PC-3 (cell line): ENCODE measurements at places on chromosomes 13 and 19.
A peak's percentile ranks its signal among the peaks of the same experiment; 100 is the strongest.

GRCh38 chr19:16066611-16067104 is 9.6 kb upstream of the TPM4 start:
- H3K36me3 ChIP-seq, result peaks cover 8% of the 10 kb centered on the region
- H3K4me1 ChIP-seq, result peaks cover 30% of the 10 kb centered on the region
- H3K27ac ChIP-seq, result peak overlapping the region; percentile 98
- DNase-seq, result peak; percentile 80

DNA sequence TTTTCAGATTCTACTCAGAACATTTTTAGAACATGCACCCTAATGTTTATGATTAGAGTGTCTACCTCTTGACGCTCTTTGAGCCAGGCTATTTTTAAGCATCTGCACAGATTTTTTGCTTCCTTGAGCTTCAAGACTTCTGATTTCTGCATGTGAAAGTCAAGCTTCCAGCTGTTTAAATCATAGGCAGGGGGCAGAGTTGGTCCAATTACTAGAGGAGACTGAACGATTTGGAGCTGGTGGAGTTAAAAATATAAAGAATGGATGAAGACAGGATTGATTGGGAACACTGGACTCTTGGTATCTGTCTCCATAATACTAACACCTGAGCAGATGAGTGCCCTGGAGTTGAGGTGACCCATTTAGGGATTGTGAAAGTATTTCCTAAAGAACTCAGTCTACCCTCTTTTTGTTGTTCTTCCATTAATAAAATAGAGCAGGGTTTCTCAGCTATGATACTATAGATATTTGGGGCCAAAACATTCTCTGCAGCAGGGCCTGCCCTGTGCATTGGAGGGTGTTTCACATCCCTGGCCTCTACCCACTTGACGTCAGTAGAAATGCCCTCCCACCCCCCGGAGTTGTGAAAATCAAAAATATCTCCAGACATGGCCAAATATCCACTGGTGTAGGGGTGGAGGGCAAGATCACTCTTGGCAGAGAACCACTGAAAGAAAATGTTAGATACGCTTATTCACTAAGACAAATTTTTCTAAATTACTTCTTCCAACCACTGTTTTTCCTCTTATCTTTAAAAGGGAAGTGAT is 160.1 kb downstream of the COG6 start:
- H3K36me3 ChIP-seq, result no peaks in the 10 kb centered on the region
- peak; percentile 13 for DNase-seq
- H3K4me3 ChIP-seq, result no peak overlapping the region
- no peaks in the 10 kb centered on the region for H3K4me1 ChIP-seq
- H3K27ac ChIP-seq, result no peak overlapping the region

- H3K4me1 ChIP-seq, result 0 out of 2 replicates have a peak, but pooled peaks cover 9% of the 10 kb centered on the region
- no peaks in the 10 kb centered on the region for H3K36me3 ChIP-seq
- 0 out of 2 replicates have a peak, but pooled peaks cover 9% of the 10 kb centered on the region for H3K27me3 ChIP-seq
Observed at GRCh38 chr19:29491491-29491890, 34.3 kb upstream of the VSTM2B start.

- DNase-seq, result peak; percentile 82
- peak overlapping the region; percentile 73 for H3K27ac ChIP-seq
- H3K4me3 ChIP-seq, result peak overlapping the region; percentile 96
- peaks cover 24% of the 10 kb centered on the region for H3K36me3 ChIP-seq
- H3K27me3 ChIP-seq, result no peaks in the 10 kb centered on the region
- H3K4me1 ChIP-seq, result peaks cover 25% of the 10 kb centered on the region
Observed at GRCh38 chr19:19034204-19034624, 811 bp downstream of the ARMC6 start.

DNA sequence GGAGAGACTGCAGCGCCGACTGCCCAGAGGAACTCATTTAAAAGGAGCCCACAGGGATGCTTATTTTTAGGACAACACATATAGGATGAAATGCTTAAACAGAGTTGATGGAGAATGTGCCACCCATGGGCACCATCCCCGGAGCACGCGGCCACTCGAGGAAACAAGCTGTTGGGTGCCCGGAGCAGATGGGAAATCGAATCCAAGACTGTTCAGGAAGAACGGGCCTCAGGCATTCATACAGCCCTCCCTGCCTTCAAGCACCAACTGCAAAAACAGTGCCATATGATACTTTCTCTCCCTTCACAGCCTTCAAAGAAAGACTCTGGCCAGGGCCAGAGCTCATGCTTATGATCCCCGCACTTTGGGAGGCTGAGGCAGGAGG is 40.2 kb downstream of the RAB20 start:
- DNase-seq, result no peak
- H3K36me3 ChIP-seq, result no peaks in the 10 kb centered on the region
- H3K4me3 ChIP-seq, result no peak overlapping the region
- peaks cover 18% of the 10 kb centered on the region for H3K4me1 ChIP-seq
- no peaks in the 10 kb centered on the region for H3K27me3 ChIP-seq
- H3K27ac ChIP-seq, result no peak overlapping the region

- H3K4me3 ChIP-seq, result no peak overlapping the region
- no peaks in the 10 kb centered on the region for H3K4me1 ChIP-seq
- peak; percentile 96 for DNase-seq
- H3K27me3 ChIP-seq, result no peaks in the 10 kb centered on the region
- no peaks in the 10 kb centered on the region for H3K36me3 ChIP-seq
- H3K27ac ChIP-seq, result no peak overlapping the region
Observed at GRCh38 chr19:53792721-53793433, 31.2 kb downstream of the NLRP12 start.

DNA sequence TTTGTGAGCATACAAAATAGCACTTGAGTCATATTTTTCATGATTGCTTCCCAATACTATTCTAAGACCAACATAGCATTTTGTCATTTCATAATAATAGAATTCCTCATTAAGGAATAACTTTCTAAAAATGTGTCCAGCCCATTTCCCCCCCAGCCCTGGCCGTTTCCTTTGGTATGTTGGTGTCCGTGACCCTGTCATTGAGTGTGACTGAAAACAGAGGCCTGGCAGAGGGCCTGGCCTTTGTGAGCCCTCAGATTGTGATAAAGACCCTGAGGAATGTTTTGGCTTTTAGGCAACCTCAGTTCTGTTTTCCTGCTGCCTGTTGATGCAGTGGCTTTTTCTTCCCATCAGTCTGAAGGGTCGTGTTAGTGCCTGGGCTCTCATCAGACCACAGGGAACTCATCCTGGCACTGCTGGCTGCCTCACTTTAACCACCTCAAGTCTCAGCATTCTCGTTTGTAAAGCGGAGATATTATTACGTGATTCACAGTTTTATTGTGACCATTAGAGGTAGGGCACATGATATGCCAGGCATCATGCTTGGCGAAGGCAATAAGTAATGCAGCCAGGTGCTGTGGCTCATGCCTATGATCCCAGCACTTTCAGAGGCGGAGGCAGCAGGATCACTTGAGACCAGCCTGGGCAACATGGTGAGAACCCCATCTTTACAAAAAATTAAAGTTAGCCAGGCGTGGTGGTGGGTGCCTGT is 13.8 kb downstream of the SPINT2 start:
- H3K4me1 ChIP-seq, result peaks cover 31% of the 10 kb centered on the region
- H3K4me3 ChIP-seq, result peak overlapping the region; percentile 46; the same call in 1 of the 2 replicates
- H3K36me3 ChIP-seq, result peaks cover 9% of the 10 kb centered on the region
- peak overlapping the region; percentile 65 for H3K27ac ChIP-seq
- peak; percentile 17 for DNase-seq
- H3K27me3 ChIP-seq, result no peaks in the 10 kb centered on the region

GRCh38 chr13:68697551-68697950 is 1410.1 kb upstream of the ATXN8OS start:
- no peaks in the 10 kb centered on the region for H3K27me3 ChIP-seq
- no peaks in the 10 kb centered on the region for H3K36me3 ChIP-seq
- H3K4me1 ChIP-seq, result no peaks in the 10 kb centered on the region
- no peak overlapping the region for H3K27ac ChIP-seq
- no peak overlapping the region for H3K4me3 ChIP-seq
- DNase-seq, result no peak

- H3K4me3 ChIP-seq, result no peak overlapping the region
- no peaks in the 10 kb centered on the region for H3K27me3 ChIP-seq
- no peaks in the 10 kb centered on the region for H3K36me3 ChIP-seq
- DNase-seq, result peak; percentile 59
- H3K4me1 ChIP-seq, result peaks cover 26% of the 10 kb centered on the region
- peak overlapping the region; percentile 41 for H3K27ac ChIP-seq
Observed at GRCh38 chr13:28750187-28751045, 31.6 kb upstream of the SLC46A3 start.

- no peak overlapping the region for H3K27ac ChIP-seq
- H3K27me3 ChIP-seq, result no peaks in the 10 kb centered on the region
- H3K4me3 ChIP-seq, result no peak overlapping the region
- no peak for DNase-seq
- H3K36me3 ChIP-seq, result peaks cover 25% of the 10 kb centered on the region
Observed at GRCh38 chr13:112561478-112561877, 26.5 kb downstream of the TUBGCP3 start.

- no peaks in the 10 kb centered on the region for H3K4me1 ChIP-seq
- DNase-seq, result no peak
- no peaks in the 10 kb centered on the region for H3K36me3 ChIP-seq
Observed at GRCh38 chr19:5889288-5889971, 14.2 kb downstream of the NDUFA11 start.

DNA sequence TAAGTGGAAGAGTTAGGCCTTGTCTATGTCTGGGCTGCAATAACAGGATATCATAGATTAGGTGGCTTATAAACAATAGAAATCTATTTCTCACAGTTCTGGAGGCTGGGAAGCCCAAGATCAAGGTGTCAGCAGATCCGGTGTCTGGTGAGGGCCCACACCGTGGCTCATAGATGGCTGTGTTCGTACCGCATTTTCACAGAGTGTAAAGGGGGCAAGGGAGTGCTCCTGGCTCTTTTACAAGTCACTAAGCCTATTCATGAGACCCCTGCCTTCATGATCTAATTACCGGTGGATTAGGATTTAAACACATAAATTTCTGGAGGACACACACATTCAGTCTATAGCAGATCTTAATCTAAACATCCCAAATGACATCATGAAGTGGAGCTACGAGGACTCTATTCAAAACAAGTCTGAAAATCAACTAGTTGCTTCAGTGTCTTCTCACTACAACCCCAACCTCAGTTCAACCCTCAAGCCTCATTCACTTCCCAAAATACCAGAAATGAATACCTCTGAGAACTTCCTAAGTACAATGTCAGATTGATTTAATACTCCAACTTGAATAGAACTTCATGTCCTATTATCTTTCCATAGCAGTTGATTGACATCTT is 23.5 kb downstream of the ENOX1 start:
- no peak for DNase-seq
- no peaks in the 10 kb centered on the region for H3K36me3 ChIP-seq
- no peaks in the 10 kb centered on the region for H3K27me3 ChIP-seq
- no peak overlapping the region for H3K27ac ChIP-seq

DNA sequence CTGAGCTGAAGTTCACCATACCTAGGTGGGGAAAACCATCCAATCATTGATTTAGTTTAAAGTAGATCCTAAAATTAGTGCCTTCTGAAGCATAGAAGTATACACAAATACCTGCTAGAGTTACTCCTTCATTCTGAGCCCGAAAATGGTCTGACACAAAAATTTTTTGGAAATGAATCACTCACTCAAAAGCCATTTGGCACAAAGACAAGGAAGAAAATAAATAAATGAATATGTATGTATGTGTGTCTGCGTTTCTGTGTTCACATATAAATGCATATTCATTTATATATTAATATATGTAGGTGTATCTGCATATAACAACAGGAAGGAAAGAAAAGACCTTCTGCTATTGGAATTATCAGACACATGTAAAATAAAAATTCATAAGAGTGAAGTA is 614.4 kb upstream of the PCDH9 start:
- H3K4me3 ChIP-seq, result no peak overlapping the region
- peak; percentile 45 for DNase-seq
- no peaks in the 10 kb centered on the region for H3K36me3 ChIP-seq
- H3K4me1 ChIP-seq, result no peaks in the 10 kb centered on the region

DNA sequence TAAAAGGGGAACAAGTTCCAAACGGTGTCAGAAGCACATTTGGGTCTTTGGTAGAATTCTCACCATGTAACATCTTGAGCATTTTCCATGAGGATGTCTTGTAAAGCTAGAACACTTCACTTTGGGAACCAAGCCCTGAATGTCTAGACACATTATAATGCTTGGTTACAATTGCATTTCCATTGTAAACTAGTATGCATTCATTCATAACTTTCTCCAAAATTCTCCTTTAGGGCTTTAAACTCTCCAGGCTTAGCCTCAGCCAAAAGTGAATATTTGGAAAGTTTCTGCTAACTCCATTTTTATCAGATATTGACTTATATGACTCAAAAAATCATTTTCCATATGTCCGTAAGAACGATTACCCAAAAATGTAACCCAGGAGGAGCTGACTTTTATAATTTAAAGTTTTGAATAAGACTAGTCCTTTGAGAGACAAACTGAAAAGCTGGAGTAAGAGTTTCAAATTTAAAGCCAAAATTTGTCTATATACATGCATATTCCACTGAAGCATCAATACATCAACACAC is 1170.4 kb downstream of the EFNB2 start:
- no peak for DNase-seq
- no peaks in the 10 kb centered on the region for H3K36me3 ChIP-seq
- H3K27ac ChIP-seq, result no peak overlapping the region
- H3K4me1 ChIP-seq, result no peaks in the 10 kb centered on the region
- no peaks in the 10 kb centered on the region for H3K27me3 ChIP-seq

DNA sequence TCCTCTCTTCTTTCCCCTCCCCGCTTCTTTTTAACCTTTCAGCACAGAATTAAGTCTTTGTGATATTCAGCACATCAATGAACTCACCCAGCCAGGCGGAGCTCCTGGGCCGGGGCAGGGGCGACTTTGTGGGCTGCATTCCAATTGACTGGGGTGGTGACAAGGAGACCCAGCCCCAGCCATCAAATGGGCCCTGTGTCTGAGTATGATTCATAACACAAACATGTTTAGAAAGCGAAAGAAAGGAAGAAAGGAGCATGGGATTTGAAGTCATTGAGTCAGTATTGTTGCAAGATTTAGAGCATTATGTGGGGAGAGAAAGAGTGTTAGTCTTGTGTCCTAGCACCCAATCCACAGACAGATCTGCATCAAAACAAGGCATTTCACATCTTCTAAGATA is 185.3 kb downstream of the LHFPL6 start:
- DNase-seq, result peak; percentile 48
- no peak overlapping the region for H3K27ac ChIP-seq
- peaks cover 7% of the 10 kb centered on the region; the same call in 1 of the 2 replicates for H3K4me1 ChIP-seq
- no peaks in the 10 kb centered on the region for H3K27me3 ChIP-seq
- no peaks in the 10 kb centered on the region for H3K36me3 ChIP-seq

- no peaks in the 10 kb centered on the region for H3K4me1 ChIP-seq
- H3K4me3 ChIP-seq, result no peak overlapping the region
- no peaks in the 10 kb centered on the region for H3K36me3 ChIP-seq
- no peak for DNase-seq
- no peak overlapping the region for H3K27ac ChIP-seq
- H3K27me3 ChIP-seq, result no peaks in the 10 kb centered on the region
Observed at GRCh38 chr13:33575378-33575777, 242.6 kb upstream of the RFC3 start.
